ENCODE measurements at places on chromosomes 12 and 14.
A peak's percentile ranks its signal among the peaks of the same experiment; 100 is the strongest.

- DNase-seq, result no peak
Measured at GRCh38 chr12:127583041-127583440, 683.9 kb upstream of the TMEM132C start.

- peak; percentile 70 for DNase-seq
Measured at GRCh38 chr12:98002887-98003493, 512.4 kb upstream of the TMPO start.

DNA sequence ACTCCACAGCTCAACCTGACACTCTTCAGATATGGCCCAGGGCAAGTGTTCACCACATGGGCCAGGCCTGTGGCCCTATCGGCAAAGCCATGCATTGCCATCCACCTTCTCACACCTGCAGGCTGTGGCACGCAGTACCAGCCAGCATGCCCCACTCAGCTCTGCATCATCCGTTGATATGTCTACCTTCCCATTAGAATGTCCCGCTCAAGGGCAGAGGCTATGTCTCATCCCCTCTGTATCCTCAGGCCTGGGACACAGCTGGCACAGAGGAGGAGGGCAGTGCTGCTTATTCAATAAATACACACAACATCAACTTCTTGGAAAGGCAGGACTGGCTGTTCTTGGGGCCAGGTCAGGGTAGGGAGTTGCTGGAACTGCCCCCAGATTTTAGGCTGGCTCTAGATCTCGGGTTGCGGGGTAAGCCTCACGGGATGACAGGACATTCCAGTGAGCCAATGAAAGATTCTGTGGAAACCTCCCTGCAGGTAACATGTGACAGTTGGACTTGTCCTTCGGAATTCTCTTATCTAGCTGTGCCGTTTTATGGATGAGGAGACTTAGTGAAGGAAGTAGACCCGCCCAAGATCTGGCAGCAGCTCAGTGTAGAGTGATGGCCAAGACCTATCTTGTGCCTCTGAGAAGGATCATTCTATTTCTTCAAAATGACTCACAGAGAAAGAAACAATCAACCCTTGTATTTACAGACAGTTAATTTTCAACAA lies 25.6 kb downstream of the SYNE3 start:
- no peak for DNase-seq

DNA sequence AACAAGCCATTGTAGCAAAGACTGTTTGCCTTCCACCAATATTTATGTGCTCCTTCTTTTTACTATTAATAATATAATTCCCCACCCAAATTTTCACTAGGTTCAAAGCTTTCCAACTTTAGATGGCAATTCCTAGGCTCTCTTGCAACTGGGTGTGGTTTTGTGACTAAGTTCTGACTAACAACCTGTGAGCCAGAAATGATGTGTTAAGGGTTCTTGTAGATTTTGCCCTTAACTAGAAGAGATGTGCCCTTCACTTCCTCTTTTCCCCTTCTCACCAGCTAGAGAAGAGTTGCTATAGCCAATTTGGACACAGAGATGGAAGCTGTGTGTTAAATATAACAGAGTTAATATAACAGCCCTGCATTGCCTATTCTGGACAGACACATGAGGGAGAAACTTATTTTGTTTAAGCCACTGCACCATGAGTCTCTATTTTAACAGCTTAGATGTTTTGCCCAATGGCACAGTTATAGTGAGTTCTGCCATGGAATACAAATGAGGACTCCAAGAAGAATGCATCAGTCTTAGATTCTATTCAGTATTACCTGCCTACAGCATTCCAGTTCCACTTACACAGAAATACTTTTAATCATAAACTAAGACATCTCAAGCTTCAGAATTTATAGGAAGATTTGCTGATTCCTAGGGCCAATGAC lies 216.2 kb downstream of the DUSP6 start:
- DNase-seq, result no peak

GRCh38 chr12:12265571-12266388 lies 1.1 kb downstream of the LRP6 start:
- DNase-seq, result no peak

GRCh38 chr12:117842220-117842619 lies 126.6 kb downstream of the KSR2 start:
- DNase-seq, result no peak

DNA sequence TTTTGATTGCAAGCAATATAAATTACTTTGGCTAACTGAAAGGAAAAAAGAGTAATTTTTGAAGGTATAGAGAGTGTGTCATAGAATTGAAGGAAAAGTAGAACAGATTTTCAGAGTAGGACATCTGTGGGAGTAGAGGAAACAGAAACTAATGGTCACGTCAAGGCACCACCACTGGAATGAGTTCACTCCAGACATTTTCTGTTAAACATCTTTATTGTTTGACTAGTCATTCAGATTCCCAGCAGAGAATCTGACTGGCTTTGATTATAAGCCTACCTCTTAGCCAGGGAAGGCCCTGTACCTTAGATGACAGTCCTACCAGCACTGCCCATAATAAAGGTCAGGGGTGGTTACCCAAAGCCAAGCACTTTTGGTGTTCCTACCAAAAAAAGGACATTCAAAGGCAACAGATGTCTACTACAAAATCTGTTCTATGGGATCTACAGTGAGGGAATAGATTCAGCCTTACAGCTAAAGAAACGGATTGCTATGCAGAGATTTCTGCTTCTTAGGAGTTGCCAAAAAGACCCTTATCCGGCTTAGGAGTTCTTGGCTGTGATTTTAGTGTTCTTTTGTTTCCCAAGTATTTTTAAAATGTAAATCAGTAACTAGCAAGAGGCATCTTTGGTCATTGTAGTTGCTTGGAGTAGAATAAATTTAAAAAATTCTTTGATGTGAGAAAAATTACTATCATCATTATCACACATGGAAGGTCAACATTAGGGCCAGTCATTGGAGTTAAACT lies 410.8 kb downstream of the RAD51B start:
- DNase-seq, result no peak

DNA sequence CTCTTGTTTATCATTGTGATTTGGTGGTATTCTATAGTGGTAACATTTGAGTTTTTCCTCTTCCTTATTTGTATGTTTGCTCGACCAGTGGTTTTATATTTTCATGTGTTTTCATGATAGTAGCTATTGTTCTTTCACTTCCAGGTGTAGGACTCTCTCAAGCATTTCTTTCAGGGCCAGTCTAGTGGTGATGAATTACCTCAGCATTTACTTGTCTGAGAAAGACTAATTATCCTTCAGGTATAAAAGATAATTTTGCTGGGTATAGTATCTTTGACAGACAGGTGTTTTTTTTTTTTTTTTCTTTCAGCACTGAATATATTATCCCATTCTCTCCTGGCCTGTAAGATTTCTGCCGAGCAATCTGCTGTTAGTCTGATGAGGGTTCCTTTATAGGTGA lies 35.0 kb upstream of the CCND2 start:
- no peak for DNase-seq

Data from SHP77 (cell line).